ENCODE measurements at places on chromosomes 11 and 22.
A peak's percentile ranks its signal among the peaks of the same experiment; 100 is the strongest.

GRCh38 chr11:18299721-18300120, 22.2 kb downstream of the HPS5 start:
- DNase-seq: no peak

GRCh38 chr22:47608421-47608820, 846.0 kb downstream of the TBC1D22A start:
- no peak for DNase-seq

GRCh38 chr22:24727218-24727851, 47.2 kb downstream of the PIWIL3 start:
- peak; percentile 88 for DNase-seq

GRCh38 chr11:128288368-128288767, 299.0 kb downstream of the ETS1 start:
- no peak for DNase-seq

DNA sequence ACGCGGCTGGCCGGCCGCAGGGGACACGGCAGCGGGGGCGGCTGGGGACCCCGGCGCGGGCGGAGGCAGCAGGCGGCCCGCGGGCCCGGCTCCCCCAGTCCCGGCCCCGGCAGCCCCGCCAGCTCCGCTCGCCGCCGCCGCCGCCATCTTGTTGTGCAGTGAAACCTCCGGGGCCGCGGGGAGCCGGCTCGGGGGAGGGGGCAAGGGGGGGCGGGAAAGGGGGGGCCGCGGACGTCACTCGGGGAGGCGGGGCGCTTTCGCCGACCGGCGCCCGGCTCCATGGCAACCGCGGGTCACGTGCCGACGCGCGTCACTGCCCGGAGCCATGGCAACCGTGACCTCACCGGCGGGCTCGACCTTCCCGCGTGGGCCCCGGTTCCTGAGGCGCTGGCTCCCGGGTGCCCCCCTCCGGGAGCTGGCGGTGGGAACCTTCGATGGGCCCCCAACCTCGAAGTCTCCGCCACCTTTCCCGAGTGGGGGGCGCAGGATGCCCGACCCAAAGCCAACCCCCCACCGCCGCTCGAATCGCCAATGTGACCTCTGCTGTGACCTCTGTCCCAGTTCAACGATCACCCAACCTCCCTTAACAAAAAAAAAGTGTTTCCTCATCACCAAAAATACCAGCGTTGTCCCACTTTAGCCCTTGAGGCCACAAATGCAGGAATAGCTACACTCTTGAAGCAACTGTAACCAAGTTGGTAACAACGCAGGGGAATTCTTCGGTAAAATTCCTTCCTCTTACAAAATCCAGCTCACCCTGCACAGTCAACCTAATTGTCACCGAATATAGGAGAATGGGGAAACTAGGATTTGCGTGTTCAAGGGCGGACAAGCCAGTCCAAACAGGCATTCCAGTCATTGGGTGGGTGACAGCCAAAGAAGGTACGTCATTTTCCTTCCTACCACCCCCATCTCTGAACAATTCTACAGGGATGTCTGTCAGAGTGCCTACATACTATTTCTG, at the start of gene SIK3:
Gene SIK3, minus strand, starts transcription at position 160 of the 964 bp plus-strand sequence. Its CDS starts 13 bp downstream, at position 147.
- DNase-seq: peak; percentile 37

GRCh38 chr11:41522899-41523672, 63.6 kb upstream of the LRRC4C start:
- no peak for DNase-seq

GRCh38 chr22:20532256-20532993, 25.0 kb downstream of the MED15 start:
- DNase-seq: no peak

GRCh38 chr11:43359422-43359818, 700 bp downstream of the TTC17 start:
- no peak for DNase-seq

DNA sequence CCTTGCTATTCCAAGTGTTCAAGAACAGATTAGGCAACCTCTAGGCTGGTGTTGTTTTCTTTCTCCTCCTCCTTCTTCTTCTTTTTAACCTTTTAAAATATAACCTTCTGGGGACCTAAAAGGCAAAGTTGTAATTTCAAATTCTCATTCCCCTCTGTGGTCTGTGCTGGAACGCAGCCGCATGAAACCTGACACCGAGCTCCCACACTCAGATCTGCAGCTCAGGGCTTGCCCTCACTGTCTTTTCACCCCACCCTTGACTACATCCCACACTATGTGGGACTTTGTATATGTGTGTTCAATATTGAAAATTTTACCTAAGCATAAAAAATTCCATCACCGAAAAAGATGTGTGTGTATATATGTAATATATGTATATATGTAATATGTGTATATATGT, 62.0 kb upstream of the ARHGAP42 start:
- no peak for DNase-seq

DNA sequence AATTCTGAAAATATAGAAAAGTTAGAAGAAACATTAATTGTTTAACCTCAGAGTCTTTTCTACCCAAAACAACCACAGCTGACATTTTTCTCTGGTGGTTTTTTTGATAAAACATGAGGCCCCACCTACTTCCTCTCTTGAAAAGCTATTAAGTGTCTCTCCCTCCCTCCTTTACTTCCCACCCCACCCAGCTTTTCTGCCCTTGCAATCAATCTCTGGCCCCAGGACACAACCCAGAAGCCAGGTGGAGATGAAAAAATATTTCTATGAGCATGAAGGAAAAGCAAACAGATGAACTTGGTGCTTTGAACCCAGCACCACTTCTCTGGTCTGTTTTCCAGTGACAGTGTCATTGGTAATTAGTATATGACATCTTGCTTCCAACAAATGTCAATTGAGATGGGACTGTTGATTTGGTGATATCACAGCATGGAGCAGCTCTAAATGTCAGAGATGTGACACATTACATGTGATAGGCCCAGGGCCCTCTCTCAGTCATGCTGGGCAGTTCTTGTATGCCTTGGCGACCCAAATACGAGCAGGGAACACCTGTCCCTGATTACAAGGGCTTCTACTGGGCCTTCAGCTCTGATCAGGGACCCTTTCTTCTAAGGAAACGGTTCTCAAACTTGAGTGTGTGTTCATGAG, 23.9 kb upstream of the TMPRSS13 start:
- no peak for DNase-seq

- no peak for DNase-seq
Measured at GRCh38 chr11:14364322-14364721, 5.3 kb upstream of the RRAS2 start.

DNA sequence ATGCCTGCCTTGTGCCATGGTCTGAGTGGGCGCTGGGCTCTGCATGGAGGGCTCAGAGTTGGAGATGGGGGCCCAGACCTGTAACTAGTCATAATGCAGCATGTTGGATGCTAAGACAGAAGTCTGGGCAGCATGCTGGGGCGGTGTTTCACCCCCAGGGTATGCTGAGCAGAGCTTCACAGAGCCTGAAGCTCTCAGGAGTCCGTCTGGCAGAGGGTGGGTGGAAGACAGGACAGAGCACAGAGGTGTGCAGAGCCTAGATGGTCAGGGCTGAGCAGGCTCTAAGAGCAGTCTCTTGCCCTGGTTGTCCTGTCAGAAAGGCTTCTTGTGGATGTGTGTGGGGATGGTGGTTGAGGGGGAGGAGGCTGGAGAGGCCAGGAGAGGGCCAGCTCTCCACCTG, 7.2 kb downstream of the TAF6L start:
- DNase-seq: no peak

DNA sequence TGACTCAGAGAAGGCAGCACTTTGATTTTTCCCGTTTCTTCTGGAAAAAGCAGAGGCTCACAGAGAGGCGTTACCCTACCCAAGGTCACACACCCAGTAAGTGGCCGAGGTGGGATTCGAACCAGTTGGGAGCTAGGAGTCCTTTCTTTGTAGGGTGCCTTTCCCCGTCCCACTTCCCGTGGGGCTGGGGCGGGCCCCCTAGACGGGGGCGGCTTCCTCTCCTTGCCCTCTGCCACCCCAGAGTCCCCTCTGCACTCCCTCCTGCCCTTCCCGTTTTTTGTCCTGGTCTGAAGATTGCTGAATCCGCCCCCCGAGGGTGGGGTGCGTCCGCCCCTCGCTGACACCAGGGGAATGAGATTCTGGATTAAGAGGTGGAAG, 747 bp downstream of the TPCN2 start:
- no peak for DNase-seq

DNA sequence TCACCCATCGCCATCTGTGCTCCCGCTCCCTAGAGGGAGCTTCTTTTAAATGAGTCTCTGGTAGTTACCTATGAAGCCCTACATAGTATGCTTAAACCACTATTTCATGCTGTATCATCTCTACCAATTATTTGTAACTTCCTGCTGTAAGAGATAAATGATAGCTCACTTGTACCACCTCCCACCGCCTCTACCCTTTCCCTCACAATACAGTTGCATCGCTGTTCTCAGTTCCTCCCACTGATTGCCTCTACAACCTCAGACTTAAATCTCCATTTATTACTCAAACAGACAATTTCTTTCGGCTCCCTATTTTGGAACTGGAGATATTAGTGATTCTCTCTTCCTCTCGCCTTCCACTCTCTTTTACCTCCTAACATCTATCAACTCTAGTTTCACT, 222.9 kb upstream of the ZC3H12C start:
- DNase-seq: no peak

GRCh38 chr11:130403967-130404366, 24.4 kb downstream of the ADAMTS8 start:
- DNase-seq: no peak

- DNase-seq: no peak
Measured at GRCh38 chr22:32309585-32310251, 47.9 kb upstream of the RFPL3 start.

GRCh38 chr11:44199298-44199697, 103.8 kb downstream of the EXT2 start:
- no peak for DNase-seq

Data from non-pigmented ciliary epithelial cell (primary cell).